Activated T-cell treated with anti-CD3 and anti-CD28 coated beads, Interleukin-2, amount 50 U/mL, for 1 hour (primary cell): ENCODE measurements at places on chromosomes 5 and 9.
A peak's percentile ranks its signal among the peaks of the same experiment; 100 is the strongest.

DNA sequence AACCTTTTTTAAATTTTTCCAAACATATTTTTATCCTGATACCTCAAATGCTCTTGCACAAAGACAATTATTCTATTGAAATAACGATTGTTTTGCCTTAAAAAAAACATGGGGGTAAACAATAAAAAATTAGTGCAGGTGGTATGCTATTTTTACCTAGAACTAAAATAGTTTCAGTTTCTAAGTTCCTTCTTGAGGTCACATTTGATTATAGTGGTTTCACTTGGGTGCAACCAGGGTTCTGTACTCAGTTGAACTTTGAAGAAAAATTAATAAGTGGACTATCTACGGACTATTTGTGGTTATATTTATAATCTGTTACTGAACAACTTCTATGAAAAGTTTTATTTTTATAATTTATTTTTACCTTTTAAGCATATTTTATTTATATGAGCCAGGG is 387.1 kb upstream of the IZUMO3 start:
- DNase-seq = no peak

DNA sequence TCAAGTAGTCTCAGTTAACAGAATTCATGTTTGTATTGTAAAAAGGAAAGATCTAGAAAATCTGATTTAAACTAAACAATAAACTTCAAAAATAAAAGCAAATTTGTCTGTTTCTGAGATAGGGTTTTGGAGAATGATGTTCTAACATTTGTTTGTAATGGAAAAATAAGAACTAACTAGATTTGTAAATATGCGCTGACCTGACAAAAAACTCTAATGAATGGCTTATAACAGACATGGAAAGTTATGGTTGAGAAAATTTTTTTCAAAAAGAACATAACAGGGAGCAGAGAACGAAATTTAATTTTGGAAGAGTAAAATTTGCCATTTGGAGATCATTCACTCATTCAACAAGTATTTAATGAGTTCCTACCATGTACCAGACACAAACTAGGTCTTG is 179.0 kb upstream of the TARS1 start:
- no peak for DNase-seq

DNA sequence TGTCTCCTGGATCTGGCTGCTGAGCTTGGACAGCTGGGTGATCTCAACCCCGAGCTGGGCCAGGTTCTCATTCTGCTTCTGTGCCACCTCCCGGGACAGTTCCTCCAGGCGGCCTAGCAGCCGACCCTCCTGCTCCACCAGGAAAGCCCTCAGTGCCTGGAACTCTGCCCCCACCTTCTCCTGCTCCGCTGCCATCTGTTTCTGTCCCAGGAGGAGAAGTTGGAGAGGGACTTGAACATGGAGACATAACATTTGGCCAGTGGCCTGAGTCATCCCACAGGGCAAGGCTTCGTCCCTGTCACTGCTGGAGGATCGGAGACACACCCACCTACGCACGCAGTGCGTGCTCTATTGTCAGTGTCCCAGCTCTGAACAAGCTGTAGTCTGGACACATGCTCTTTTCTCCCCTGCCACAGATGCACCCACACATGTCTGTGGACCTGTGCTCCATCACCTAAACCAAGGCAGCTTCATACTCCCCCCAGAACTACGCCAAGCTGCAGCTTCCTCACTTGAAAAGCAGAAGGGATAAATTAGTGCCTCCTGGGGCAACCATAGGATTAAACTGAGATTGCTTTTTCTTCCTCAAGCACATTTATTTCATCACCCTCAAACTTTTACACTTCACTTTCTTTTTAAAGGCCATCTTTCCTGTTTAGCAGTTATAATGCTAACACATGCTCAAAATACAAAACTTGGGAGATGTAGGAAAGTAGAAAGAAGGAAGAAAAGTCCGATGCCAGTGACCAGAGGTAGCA is 4.9 kb downstream of the TRIM7 start:
- no peak for DNase-seq

DNA sequence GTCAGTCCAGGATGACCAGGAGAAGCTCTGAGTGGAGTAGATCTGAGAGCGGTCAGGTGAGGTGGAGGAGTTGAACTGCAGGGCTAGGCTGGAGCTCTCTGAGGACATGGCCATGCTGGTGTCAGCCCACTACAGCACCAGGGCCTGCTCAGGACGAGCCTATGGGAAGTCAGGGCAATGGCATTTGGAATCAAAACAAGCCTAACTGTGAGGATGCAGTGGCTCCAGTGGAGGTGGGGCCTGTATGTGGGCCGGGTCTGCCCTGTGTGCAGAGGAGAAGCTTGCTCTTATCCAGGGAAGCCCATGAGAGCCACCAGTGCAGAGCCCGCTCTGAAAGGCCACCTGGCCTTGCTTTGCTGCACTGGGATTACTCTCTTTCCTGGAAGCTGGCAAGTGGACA is 11.1 kb downstream of the CXCL14 start:
- no peak for DNase-seq

DNA sequence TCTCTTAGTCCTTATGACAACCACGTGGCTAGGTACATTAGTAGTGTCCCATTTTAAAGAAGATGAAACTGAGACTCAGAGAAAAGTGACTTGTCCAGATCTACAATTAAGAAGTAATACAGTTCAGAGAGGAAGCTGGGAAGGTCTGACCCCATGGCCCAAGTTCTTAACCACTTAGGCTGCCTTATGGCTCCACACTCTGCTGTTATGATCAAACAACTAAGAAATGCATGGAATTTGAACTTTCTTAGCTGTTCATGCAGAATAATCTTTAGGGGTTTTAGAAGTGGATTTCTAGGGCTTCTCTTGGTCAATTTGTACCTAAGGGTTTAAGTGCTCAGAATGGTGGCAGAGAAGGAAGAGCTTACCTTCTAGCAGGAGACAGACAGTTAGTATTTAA is 128.0 kb upstream of the MSX2 start:
- no peak for DNase-seq

GRCh38 chr9:92295240-92295790 is 1.8 kb upstream of the IARS1 start:
- DNase-seq = no peak

DNA sequence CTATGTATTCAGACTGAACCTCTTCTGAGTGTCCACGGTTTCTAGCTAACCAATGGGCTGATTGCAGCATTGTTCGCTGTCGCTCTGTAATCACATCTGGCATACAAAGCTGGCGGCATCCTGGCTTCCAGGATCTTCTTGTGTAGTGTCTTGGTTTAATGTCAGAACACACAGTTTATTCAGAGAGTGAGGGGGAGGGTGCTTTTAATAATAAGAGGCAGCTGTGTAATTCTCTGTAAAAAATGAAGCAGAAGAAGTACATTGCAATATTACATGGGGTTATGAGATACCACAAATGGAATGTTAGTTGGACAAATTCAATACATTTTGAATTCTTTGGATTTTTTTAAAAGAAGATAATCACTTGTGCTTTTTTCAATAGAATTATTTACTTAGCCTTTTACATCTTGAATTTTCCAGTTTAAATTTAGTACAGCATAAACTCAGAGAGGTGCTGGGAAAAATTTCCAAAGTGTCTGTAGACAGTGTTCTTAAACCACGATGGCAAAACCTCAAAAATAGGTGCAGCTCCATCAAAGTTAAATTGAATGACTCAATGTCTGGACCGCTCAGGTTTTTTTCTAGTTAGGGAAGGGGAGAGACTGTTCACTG is 206.0 kb downstream of the PCSK1 start:
- no peak for DNase-seq

DNA sequence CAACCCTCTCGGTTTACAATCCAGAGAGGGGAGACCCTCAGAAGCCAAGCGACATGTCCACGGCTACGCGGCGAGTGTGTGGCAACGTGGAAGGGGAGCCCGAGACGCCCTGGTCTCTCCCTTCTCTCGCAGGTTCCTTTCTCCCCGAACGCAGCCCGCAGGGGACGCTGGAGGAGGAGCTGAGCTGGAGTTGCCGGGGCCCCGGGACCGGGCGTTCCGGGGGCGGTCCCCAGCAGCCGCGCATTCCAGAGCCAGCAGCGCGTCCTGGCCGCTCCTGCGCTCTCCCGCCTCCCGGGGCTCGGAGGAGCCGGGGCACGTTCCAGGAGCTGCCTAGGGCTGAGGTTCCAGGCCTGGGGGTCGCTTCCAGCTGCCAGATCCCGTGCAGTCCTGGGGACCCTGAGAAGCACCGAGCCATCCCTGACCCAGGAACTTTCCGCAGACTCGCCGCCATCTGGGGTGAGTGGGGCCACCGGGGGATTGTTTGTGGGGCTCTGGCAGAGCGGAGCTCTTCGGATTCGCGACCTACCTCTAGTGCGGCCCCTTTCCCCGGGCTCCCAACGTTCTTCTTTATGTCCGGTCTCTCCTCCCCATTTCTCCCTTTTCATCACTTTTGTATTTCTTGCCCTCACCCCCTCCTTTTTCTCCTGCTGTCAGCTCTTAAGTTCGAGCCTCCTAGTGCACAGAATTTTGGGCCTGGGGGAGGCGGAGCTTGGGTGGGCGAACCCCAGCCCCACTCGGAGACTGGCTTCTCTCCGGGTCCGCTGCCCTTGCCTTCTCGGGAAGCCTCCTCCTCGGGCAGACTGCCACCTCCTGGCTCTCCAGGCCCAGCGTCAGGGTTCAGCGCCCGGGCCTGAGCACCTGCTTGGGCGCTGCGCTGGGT is at the start of gene SMIM3:
TSS of gene SMIM3 (plus strand) at position 241 of the 880 bp plus-strand sequence. CDS start 16,684 bp downstream, outside the sequence.
- DNase-seq = peak; percentile 74
